Common myeloid progenitor, CD34-positive (primary cell): ENCODE measurements at places on chromosomes 1 and 21.
A peak's percentile ranks its signal among the peaks of the same experiment; 100 is the strongest.

- no peak for DNase-seq
Measured at GRCh38 chr1:158153746-158154444, 26.8 kb upstream of the CD1D start.

GRCh38 chr1:225678545-225678944 is 25.6 kb upstream of the ENAH start:
- DNase-seq = no peak

- no peak for DNase-seq
Measured at GRCh38 chr1:246158131-246158530, 348.9 kb downstream of the SMYD3 start.

DNA sequence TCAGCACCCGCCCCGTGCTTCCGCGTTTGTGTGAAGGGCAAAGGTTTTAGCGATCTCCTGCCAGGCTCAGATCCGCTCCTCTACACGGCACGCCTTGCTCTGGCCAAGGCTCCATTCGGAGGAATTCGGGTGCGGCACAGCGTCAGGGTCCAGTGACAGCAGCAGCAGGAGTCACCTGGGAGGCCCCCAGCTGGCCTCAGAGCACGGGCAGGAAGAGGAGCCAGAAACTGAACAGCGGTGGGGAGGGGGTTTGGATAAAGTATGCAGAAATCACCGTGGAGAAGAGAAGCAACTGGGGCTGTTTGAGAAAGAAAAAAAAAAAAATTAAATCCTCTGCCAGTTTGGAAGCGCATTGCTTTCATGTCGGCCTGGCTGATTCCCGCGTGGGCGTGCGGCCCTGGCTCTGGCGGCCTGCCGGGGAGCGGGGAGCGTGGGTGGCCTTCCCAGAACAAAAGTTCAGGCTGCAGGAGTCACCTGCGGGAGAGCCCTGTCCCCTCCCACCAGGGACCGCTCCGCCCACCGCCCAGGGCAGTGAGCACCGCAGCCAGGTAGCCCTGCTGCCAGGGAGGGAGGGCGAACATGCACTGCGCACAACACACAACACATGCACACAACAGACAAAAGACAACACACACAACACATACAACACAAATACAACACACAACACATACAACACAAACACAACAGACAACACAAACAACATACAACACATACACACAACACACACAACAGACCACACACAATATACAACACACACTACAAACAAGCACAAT is 107.6 kb downstream of the ETS2 start:
- peak; percentile 74 for DNase-seq
